RWPE1 (cell line): ENCODE measurements at places on chromosomes 3 and 15.

DNA sequence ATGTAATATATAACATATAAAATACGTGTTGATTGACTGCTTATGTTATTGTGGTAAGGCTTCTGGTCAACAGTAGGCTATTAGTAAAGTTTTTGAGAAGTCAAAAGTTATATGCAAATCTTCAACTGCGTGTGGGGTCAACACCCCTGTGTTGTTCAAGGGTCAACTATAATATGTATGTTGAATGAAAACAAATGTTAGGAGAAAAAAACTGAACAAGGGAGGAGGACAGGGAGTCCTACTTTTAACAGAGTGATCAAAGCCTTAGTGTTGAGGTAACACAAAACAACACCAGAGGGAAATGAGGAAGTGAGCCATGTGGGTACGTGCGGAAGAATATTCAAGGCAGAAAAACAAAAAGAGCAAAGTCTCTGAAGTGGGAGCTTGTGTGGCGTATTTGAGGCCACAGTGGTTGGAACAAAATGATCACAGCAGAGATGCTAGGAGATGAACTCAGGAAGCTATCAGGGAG, 62.5 kb downstream of the SFMBT1 start:
- DNase-seq, result no peak

GRCh38 chr3:116770815-116771450, 61.4 kb downstream of the TUSC7 start:
- peak; percentile 50 for DNase-seq

- no peak for DNase-seq
These were observed 32.0 kb upstream of the STXBP5L start for GRCh38 chr3:120875989-120876388.

GRCh38 chr15:64503197-64503596, 42.8 kb downstream of the ZNF609 start:
- no peak for DNase-seq

- no peak for DNase-seq
These were observed 49.8 kb downstream of the BDH1 start for GRCh38 chr3:197505796-197506548.

- no peak for DNase-seq
These were observed 130.3 kb downstream of the NR1I2 start for GRCh38 chr3:119912220-119912619.

- DNase-seq, result no peak
These were observed 31.0 kb downstream of the ALDH1L1 start for GRCh38 chr3:126149256-126149902.

GRCh38 chr15:81032355-81032754, 31.6 kb downstream of the TLNRD1 start:
- DNase-seq, result no peak

DNA sequence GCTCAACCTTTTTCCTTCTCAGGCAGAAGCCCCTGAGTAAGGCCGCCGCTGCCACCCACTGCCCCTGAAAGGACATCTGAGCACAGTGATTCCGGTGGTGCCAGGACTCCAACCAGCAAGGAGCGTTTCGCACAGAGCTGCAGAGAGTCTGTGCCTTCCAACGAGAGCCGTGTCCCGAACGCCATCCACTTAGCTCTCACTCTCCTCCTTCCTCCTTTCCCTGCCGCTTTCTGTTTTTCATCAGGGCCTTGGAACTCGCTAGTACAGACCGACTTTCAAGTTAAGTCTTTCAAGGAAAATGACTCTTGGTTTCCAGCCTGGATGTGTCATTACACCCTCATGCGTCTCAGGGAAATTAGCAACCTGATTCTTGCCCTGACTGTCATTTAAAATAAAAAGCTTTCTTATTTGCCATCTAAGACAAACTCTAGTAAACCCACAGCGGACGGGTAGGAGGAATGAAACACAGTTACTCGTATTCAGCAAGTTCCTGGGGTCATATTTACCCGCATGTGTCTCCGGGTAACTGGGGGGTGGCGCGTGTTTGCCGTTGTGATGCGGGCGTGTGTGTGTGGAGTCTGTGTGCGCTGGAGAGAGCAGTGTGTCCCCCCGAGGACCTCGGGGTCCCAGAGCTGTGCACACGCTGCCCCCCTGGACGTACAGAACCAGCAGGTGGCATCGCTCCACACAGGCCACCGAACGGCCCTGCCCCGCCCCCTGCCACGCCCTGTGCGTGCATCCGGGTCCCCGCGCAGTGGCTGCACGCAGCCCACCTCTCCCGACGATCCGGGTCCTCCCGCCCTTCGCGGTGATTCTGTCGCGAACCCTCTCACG, 30.4 kb upstream of the ALDH1A3 start:
- DNase-seq, result peak; percentile 74

GRCh38 chr3:152400887-152401286, 132.2 kb downstream of the MBNL1 start:
- no peak for DNase-seq

DNA sequence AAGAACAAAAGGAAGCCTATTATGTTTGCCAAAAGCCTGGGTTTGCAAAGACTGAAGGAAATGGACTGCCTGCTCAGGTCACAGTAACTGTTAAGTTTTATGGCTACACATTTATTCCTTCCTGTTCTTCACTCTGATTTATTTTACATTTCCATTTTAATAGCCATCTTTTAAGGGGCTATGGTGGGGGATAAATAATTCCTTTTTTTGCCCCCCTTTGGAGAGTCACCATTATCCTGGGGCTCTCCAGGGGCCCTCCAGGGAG, 53.5 kb upstream of the MYZAP start:
- DNase-seq, result no peak

- no peak for DNase-seq
These were observed 4.4 kb downstream of the GATA2 start for GRCh38 chr3:128488636-128488990.
